ENCODE measurements at places on chromosomes 7 and 10.
A peak's percentile ranks its signal among the peaks of the same experiment; 100 is the strongest.

GRCh38 chr10:70967591-70968587 is 79.5 kb upstream of the PCBD1 start:
- no peak for DNase-seq

DNA sequence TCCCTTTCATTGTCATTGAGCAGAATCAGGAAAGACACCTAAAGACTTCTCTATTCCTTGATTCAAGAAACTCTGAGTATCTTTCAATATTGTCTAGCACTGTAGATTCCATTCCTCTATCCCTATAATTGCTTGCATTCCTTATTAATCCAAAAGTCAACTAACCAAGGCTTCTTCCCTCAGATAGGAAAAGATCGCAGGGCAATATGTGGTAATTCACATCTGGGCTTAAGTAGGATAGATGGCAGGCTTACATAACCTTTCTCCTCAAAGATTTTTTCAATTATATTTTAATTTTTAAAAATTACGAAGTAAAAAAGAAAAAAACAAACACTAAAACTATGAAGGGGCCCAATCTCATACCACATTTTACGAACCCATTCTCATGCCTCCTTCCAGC is 7.1 kb upstream of the ARHGAP21 start:
- no peak for DNase-seq

GRCh38 chr10:79097021-79097872 is 28.5 kb downstream of the ZMIZ1 start:
- DNase-seq = no peak

GRCh38 chr10:74177140-74177677 is 26.2 kb downstream of the ADK start:
- DNase-seq = no peak

- no peak for DNase-seq
Measured at GRCh38 chr7:154167051-154167450, 114.9 kb downstream of the DPP6 start.

DNA sequence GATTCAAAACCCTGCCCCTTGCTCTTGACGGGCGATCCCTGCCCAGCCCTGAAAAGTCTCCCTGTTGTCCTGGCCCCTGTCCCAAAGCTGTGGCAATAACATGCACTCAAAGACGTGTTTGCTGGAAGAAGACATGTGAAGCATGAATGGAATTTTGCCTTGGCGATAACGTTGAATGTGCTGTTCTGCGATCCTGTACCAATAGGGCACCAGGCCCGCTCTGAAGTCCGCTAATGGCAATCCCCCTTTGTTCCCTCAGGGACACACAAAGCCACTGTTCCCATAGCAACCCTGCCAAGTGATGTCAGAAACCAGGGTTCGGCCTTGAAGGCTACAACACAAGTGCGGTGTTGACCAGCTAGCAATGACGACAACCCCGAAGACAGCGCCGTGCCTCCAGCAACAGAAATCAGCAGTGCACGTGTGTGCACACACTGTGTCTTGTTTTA is 284.6 kb downstream of the KLF6 start:
- DNase-seq = peak; percentile 72

DNA sequence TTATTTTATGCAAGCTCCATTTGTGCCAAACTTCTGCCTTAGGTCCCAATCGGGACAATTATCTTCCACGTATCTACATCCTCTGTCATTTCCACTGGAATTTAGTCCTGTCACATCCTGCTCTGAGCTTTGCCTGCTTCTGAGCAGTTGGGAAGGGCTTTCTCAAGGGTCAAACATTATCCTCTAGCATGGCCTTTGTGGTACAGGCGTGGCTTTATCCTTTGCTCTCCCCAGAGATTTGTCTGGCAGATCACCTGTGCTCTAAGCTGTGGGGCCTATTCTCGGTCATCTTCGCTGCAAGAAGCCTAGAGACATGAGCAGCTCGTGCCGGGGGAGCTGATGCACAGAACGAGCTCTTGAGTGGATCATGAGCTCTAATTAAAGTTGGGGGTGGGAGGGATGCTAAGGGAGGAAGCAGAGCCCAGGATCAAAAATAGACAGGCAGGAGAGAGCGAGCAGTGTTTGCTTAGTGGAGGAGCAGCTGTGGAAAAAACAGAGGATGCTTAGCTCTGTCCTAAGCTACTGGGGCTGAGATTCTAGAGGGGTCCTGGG is 19.8 kb upstream of the TMEM273 start:
- no peak for DNase-seq

DNA sequence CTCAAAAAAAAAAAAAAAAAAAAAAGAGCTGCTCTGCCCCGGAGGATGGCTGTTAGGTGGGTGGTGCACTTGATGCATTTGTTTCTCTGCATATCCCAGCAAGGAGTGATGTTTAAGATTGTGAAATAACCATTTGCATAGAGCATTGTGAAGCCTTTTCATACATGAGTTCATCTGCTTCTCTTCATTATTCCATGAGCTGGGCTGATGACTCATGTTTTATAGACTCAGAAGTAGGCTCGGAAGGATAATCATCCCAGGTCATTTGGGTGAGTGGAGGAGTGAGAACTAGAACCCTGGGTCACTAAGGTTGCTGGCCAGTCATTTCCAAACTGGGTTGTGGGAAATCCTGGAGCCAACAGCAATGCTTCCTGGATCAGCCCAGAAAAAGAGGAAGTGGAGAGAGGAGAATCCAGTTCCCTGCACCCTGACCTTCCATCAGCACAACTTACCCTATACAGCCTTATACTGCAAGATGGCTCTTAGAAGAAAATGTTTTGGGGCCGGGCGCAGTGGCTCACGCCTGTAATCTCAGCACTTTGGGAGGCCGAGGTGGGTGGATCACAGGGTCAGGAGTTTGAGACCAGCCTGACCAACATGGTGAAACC is 45.3 kb downstream of the TACC2 start:
- DNase-seq = no peak

DNA sequence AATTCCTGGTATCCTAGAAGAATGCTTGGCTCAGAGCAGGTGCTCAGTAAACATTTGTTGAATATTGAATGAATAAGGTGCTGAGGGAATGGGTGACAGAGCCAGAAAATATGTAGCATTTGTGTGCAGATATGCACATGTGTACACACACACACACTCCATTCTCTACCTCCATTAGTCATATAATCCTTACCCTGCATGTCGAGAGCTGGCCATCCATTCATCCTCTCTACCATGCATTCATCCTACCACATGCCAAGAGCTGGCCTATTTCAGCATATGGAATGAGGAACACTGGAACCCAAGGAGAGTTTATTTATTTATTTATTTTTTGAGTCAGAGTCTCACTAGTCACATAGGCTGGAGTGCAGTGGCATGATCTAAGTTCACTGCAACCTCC is 284.8 kb downstream of the PLXNA4 start:
- DNase-seq = no peak

- peak; percentile 88 for DNase-seq
Measured at GRCh38 chr7:45086331-45087065, 2.3 kb downstream of the NACAD start.

GRCh38 chr7:2066251-2066919 is 166.4 kb downstream of the MAD1L1 start:
- no peak for DNase-seq

GRCh38 chr10:118768041-118768919 is 13.5 kb upstream of the CACUL1 start:
- no peak for DNase-seq

DNA sequence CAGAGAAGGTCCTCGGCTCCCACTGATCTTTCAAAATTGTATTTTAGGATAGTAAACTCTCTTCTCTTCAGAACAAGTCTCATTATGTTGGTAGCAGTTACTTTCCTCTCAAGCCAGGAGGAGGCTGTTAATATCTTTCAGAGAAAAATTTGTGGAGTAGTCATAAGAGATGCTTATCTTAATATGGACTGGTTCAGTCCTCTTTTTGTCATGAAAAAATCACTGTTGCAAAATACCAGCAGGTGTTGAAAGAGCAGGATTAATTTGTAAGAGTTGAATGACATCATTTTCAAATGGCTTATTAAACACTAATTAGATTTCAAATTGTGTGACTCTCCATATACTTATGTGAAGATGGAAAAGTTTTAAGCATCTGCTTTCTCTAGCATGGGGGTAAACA is 662.5 kb downstream of the POM121L12 start:
- DNase-seq = no peak

DNA sequence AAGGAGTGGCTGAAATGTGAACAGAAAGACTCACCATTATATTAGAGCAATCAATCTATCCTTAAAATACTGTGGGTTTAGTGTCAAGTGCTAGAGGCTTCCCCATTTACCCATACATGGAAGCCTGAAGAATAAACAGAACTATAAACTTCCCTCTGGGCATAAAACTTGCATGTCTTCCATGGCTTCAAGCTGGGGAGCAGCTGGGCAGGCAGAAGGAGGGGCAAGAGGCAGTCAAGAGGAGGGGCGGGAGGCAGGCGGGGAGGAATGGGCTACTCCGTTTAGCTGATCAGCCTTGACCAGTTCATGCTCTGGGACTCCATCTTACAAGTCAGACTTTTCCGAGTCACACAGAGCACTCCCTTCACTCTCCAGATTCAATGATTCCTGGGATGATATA is 3.5 kb upstream of the PRSS1 start:
- no peak for DNase-seq

DNA sequence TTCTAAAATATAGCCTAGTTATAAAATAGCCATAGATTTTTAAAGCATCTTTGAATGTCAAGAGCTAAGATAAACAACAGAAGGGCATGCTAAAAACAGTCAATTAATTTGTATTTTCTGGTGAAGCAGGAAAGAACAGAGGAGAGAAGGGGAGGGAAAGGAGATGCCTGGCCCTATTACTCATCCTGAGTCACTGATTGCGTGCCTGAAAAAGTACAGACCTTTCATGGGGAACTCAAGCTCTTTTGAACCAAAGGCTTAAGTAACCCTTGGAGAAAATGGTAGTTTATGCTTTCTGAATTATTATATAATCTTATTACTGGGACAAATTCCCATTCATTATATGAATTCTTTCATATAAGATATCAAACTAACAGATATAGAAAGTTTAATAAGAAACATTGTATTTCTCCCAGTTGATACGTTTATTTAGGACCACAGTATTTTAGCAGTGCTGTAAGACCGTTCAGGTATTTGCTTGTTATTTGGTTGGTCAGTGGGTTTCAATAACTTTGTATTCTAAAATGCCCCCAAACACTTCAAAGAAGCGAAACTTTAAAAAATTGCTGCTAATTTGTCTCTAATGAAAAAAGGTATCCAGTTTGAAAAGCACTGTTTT is 151.3 kb downstream of the HGF start:
- DNase-seq = no peak

DNA sequence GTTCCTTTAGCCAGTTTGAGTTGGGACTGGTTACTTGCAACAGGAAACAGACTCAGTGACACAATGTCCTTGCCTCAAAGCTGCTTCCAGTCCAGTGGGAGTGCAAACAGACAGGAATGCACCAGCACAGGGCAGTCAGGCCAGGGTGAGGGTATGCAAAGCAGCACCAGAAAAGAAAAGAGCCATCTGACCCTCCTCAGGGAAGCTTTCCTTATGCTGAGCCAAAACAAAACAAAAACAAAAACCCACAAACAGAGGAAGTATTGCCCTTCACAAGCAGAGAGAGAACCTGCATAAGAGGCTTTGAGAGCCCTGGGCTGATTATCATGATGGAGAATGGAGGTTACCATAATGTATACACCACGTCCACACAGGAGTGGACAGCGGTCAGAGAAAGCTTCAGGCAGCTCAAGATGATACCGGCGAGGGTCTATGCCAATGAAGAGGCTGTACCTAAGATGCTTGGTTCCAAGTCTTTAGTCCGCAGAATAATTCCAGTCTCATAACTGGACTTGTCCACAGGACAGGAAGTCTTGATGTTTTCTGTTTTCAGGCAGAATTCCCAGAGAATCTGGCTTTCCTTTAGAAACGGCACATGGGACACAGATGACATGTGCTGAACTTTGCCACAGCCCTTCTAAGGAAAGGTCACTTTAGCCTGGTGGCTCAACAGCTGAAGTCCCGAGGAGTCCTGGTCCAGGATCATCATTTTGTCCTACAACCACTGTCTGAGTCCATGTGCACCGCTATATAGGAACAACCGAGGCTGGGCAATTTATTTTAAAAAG is 263.3 kb downstream of the TNS3 start:
- no peak for DNase-seq

DNA sequence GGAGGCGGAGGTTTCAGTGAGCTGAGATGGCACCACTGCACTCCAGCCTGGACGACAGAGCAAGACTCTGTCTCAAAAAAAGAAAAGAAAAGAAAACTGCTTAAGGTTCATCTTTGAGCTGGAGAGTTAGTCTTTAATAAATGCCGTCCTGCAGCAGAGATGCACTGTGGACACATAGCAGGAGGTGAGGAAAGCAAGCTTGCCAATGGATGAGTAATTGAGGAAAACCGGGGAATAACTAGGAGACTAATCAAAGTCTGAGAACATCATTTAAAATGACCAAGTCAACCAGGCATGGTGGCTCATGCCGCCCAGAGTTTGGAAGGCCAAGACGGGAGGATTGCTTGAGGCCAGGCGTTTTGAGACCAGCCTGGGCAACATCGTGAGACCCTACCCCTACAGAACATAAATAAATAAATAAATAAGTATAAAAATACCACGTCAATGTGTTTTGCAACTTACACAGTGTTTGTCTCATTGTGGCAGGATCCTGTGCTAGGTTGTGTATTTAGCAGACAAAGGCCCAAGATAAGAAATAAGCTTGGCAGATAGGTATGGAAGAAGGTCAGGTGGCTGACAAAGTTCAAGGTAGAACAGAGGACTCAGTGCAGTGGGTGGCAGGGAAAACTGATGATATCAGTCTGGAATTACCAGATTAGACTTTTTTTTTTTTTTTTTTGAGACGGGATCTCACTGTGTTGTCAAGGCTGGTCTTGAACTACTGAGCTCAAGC is 115.7 kb upstream of the KMT2C start:
- no peak for DNase-seq

DNA sequence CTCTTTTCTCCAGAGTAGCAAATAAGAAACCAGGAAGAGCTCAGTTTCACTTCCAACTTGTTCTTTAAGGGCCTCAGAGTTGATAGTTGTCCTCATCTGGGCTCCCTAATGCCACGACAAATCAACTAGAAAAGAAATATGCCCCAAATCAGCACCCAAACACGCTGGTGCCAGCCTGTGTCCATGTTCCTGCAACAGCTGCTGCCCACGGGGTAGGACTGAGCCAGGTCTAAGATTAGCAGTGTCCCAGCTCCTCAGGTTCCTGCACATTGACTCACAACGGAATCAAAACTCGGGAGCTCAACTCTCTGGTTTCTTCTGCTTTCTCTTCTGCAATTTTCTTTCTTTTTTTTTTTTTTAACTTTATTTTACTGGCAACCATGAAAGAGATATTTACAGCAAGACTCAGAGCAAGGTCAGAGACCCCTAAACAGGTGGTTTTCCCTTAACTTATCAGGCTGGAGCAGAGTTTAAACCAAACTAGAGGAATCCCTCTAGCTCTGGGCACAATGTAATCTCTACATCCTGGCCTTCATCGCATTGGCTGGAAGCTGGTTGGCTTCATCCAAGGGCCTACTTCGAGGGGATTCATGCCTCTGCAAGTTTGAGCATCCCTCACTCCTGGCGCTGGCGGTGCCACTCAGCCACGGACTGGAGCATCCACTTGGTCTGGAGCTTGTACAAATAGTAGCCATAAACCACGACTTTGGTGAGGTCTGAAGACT is 126.1 kb downstream of the PFKFB3 start:
- peak; percentile 37 for DNase-seq

- DNase-seq = no peak
Measured at GRCh38 chr10:1661416-1661815, 75.9 kb downstream of the ADARB2 start.

GRCh38 chr7:78099715-78100394 is 301.3 kb downstream of the PHTF2 start:
- DNase-seq = no peak

GRCh38 chr10:104581884-104582601 is 59.0 kb upstream of the SORCS3 start:
- no peak for DNase-seq

All from midbrain (tissue), 1 donor.